Right lung (tissue), 10 donors: ENCODE measurements at places on chromosomes 12 and 14.
A peak's percentile ranks its signal among the peaks of the same experiment; 100 is the strongest.

GRCh38 chr14:91261115-91261514, 16.6 kb upstream of the GPR68 start:
- no peak for DNase-seq

GRCh38 chr12:68097386-68097785, 62.2 kb downstream of the IFNG start:
- no peak for DNase-seq

GRCh38 chr14:94398182-94398479, 9.7 kb upstream of the SERPINA1 start:
- DNase-seq, result no peak

GRCh38 chr14:33676135-33676566, 274.7 kb downstream of the EGLN3 start:
- DNase-seq, result no peak

DNA sequence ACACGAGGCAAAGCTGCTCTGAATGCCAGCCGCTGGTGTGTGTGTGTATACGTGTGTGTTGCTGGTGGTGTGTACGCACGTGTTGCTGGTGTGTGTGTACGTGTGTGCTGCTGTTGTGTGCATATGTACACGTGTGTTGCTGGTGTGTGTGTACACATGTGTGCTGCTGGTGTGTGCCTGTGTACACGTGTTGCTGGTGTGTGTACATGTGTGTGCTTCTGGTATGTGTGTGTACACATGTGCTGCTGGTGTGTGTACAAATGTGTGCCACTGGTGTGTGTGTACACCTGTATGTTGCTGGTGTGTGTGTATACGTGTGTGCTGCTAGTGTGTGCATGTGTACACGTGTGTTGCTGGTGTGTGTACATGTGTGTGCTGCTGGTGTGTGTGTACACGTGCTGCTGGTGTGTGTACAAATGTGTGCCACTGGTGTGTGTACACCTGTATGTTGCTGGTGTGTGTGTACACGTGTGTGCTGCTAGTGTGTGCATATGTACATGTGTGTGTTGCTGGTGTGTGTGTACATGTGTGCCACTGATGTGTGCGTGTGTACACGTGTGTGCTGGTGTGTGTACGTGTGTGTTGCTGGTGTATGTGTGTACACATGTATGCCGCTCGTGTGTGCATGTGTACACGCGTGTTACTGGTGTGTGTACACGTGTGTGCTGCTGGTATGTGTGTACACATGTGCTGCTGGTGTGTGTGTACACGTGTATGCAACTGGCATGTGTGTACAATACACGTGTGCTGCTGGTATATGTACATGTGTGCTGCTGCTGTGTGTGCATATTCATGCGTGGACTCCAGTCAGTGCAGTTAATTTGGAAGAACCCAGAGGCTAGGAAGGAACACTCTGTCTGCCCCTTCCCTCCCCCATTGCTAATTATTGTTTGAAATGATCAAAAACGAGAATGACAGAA, 47.2 kb downstream of the CACNA2D4 start:
- DNase-seq, result no peak

DNA sequence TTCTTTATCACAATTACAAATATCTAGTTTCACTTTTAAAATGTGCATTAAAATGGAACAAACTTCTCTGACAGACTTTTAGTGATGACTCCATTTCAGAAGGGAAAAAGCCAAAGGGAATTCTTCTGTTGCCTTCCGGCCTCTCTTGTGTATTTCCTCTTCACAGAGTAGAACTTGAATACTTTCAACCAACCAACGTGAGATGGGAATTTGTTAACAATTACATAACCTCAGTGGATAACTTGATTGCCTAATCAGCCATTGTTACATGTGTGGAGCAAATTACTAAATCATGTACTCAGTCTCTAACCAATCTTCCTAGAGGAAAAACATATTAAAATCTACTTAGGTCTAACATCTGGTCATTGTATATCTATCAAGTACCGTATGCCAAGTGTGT, 291.1 kb downstream of the SYT1 start:
- peak; percentile 12 for DNase-seq
